ENCODE measurements at places on chromosomes 3 and 15. TPM values are rescaled to one million over a fixed set of nuclear protein-coding genes. Genes with fewer than 3 reads are reported as not detected.

GRAMD2A gene
- total RNA-seq: 1.4 TPM

MAP6D1 gene
- total RNA-seq: 0.48 TPM

- no peak for DNase-seq
Measured at GRCh38 chr3:123124971-123125370, 58.1 kb downstream of the PDIA5 start.

DNA sequence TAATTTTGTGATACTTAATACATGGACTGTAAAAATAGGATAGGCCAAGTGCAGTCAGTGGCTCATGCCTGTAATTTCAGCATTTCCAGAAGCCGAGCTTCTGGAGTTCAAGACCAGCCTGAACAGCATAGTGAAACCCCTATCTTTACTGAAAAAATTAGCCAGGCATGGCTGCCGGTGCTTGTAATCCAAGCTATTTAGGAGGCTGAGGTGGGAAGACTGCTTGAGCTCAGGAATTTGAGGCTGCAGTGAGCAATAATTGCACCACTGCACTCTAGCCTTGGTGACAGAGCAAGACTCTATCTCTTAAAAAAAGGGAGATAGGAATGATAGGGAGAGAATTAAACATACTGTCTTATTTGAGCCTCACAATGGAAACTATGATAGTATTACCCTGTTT lies 51.0 kb downstream of the GMPS start:
- DNase-seq: no peak

- no peak for DNase-seq
Measured at GRCh38 chr3:176904506-176904905, 292.8 kb downstream of the TBL1XR1 start.
